CMK (cell line): ENCODE measurements at places on chromosomes 6 and 20.
A peak's percentile ranks its signal among the peaks of the same experiment; 100 is the strongest.

- DNase-seq, result no peak
Observed at GRCh38 chr20:11048739-11049138, 374.9 kb upstream of the JAG1 start.

DNA sequence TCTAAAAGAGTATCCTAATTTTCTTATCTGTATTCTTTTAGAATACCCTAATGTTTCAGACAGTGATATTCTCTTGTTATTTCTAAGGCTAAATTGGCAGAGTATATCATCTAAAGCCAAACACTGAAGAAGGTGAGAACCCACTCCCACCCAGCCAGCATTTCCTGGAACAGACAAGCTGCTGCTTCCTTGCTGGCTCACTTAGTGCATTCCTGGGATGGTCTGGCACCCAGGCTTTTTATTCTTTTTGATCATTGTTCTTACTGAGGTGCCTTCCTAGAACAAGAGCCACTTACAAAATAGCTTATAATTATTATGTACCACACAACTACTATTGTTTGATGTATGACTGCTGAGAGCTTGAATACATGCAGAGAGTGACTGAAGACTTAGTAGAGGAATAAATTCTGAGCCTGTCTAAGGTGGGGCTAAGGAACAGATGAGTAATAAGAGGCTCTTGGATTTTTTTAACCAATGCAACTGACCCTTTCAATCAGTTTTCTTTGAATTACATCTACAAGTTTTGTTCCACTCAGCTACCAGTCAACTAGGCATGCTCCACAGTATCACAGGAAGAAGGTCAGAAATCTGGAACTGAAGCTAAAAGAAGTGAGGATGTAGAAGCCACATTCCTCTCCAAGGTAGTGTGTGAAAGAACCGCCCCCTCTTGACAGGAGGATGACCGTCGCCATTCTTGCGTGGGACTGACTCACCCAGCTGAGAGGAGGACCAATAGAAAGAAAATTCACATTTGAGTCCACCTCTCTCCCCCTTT lies 30.1 kb downstream of the PRPH2 start:
- no peak for DNase-seq

DNA sequence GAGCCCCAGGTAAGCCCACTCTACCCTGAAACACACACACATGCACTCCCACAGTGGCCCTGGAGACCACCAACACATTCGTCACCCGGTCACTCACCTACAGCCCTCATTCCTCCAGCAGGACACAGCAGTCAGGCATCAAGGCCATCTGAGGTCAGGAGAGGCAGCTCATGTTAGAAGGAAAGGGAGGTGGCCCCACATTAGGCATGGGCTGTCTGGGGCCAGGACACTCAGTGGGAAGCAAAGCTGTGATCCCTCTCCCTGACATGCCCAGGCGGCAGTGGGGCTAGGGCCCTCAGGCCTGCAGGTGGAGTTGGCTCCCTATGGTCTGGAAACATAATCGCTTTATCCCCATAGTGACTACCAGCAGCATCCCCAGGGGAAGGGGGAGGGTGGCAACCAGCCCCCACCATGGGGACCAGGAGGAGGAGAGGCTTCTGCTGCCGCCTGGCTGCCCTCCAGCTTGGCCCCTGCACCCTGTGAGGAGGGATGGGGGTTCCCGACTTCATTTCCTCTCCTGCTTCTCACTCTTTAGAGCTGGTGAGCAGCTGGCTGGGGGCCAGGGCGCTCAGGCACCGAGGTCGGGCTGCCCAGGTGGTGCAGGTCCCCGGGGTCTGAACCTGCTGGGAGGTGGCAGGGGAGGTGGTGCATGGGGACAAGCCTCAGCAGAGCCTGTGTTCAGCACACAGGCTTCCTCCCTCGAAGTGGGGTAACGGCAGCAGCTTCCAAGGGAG lies 76.6 kb upstream of the CST7 start:
- DNase-seq, result no peak

GRCh38 chr20:9977629-9978028 lies 57.2 kb upstream of the ANKEF1 start:
- DNase-seq, result no peak

GRCh38 chr20:37808233-37809070 lies 94.5 kb upstream of the VSTM2L start:
- DNase-seq, result no peak

DNA sequence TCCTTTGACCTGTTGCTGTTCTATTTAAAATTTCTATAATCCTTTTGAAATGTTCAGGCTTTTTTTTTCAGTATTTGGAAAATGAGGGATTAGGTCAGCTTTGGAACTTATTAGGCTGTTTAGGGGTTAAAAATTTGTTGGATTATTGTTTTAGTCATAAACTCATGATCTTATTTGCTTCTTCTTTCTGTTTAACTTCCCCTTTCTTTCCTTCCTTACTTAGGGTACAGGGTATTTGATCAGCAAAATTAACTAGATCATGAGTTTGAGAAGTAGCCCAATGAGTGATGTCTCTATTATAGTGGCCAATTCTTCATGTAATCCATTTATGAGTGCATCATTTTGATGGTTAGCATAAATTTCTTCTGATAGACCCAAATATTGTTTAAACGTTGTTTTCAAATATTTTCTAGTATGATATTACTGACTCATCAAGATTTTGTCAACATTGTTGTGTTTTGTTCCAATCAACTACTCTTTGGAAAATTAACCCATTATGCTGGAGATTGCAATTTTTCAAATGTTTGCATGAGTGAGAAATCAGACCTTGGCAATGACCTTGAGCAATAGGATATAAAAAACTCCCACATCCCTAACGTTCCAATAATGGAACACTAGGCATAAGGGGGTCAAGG lies 94.4 kb downstream of the OTOR start:
- DNase-seq, result no peak

GRCh38 chr20:38136421-38137245 lies 28.4 kb downstream of the TGM2 start:
- DNase-seq, result no peak

GRCh38 chr6:50141100-50141499 lies 91.4 kb upstream of the DEFB112 start:
- DNase-seq, result no peak

GRCh38 chr6:5710516-5710915 lies 296.2 kb downstream of the NRN1 start:
- no peak for DNase-seq

- peak; percentile 15 for DNase-seq
Observed at GRCh38 chr6:24949020-24949569, 13.3 kb upstream of the RIPOR2 start.

- DNase-seq, result no peak
Observed at GRCh38 chr6:27296106-27296783, 15.8 kb downstream of the POM121L2 start.

- peak; percentile 12 for DNase-seq
Observed at GRCh38 chr6:120378582-120379220, 955.6 kb downstream of the TBC1D32 start.

DNA sequence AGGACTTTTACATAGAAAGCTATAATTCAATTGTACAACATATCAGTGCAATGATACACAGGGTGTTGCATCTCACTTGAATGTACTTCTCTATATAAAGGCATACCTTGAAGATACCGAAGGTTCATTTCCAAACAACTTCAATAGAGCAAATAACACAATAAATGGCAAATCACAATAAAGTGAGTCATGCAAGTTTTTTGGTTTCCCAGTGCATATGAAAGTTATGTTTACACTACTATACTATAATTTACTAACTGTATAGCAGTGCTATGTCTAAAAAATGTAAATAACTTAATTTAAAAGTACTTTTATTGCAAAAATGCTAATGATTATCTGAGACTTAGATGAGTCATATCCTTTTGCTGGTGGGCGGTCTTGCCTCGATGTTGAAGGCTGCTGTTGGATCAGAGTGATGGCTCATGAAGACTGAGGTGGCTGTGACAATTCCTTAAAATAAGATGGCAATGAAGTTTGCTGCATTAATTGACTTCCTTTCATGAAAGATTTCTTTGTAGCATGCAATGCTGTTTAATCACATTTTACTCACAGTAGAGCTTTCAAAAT lies 188.8 kb downstream of the TASP1 start:
- DNase-seq, result no peak

DNA sequence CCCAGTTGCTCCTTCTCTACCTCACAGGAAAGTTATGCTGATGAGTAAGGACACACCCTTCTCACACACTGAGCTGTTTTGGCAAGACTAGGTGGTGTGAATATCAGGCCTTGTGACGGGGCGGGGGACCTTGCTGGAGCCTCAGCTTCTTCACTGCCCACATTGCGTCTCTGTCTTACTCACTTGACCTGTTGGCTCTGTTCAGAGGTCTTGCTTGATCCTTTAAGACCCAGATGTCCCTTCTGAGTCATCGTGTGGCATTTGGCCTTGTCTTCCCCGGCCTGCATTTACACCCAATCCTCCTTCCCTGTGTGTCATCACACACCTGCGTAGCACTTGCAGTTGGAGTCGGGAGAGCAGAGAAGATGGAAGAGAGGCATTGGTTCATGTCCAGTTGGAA lies 8.3 kb upstream of the PRND start:
- DNase-seq, result no peak

GRCh38 chr20:45450097-45450818 lies 19.3 kb upstream of the WFDC2 start:
- peak; percentile 22 for DNase-seq

DNA sequence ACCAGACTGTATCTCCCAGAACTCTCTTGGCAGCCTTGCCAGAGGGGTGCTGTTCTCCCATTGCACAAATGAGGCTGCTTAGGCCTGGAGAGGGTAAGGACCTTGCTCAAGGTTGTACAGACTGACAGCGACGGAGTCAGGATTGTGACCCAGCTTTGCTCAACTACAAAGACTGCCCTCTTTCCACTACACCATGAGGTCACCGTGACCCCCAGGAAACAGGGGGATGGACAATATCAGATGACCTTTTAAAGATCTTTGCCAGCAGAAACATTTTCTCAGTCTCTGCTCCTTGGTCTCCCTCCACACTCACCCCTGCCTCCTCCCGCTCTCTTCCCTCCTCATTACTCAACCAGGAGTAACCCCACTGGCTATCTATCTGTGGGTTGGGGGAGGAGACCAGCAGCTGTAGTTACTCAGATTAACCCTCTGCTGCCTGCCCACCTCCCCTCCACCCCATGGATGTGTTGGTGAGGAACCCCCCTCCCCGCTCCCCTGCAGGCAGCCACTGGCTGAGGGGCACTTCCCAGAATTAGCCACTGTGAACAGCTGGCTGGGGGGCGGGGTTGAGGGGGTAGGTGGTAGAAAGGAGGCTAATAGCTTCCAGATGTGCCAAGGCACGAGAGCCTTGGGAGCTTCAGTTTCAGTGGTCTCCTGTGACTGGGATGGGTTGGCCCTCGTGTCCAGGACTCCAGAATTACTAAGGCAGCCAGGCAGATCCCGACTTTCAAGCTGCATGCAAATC lies 26.9 kb upstream of the MRPS18A start:
- peak; percentile 36 for DNase-seq

- DNase-seq, result no peak
Observed at GRCh38 chr6:95648636-95649035, 71.3 kb downstream of the MANEA start.

GRCh38 chr6:136717716-136717990 lies 74.6 kb downstream of the MAP3K5 start:
- no peak for DNase-seq

- no peak for DNase-seq
Observed at GRCh38 chr6:135397172-135397952, 100.2 kb downstream of the AHI1 start.

DNA sequence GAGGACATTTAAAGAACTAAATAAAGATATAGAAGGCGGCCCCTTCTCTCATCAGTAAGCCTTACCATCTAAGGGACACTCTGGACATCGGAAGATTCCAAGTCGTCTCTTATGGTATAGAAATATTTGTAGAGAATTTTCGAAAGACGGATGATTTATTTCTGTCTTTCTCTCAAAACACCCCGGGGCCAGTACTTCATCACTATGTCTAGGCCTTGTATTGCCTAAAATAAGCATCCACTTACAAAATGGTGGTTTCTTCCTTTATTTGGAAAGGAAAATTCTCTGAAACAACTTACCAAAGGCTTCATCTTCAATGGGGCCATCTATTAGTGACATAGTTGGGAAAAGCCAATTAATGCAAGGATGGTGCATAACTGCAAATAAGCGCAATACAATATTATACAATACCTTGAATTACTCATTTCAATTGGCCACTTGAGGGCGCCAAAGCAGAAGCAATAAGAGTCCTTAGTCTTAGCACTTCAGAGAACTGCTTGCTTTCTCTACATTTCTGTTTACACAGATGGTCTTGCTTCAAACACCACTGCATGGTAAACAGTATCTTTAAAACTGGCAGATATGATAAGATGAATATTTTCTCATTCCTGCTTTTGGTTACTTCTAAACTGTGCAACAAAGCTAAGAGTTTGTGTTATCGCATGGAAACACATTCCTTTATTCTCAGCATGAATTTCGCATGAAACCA lies 113.2 kb downstream of the VIP start:
- peak; percentile 3 for DNase-seq

DNA sequence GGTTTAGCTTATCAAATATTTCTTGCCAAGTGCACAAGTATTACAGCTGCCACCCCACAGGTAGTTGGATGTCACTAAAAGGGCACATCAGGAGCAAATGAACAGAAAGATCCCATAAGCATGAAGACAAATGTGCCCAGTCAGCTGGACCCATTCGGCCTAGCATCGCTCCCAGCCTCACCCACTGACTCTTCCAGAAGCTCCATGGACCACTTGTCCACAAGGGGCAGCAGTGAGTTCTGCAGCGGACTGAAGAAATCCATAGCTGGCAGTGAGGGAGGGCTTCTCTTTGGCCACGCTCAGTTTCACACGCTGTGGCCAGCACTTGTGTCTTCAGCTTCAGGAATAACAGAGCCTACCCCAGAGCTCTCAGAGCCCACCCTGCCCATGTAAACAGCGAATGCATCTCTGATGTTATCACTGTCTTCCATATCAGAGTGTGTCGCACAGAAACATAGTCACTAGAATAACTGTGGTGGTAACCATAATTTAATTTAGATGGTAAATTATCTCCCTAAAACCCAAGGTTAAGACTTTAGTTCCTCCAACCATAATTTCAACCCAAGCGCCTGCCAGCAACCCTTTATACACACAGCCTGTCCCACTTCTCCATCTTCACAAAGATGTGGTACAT lies 15.8 kb downstream of the CGA start:
- DNase-seq, result peak; percentile 53

DNA sequence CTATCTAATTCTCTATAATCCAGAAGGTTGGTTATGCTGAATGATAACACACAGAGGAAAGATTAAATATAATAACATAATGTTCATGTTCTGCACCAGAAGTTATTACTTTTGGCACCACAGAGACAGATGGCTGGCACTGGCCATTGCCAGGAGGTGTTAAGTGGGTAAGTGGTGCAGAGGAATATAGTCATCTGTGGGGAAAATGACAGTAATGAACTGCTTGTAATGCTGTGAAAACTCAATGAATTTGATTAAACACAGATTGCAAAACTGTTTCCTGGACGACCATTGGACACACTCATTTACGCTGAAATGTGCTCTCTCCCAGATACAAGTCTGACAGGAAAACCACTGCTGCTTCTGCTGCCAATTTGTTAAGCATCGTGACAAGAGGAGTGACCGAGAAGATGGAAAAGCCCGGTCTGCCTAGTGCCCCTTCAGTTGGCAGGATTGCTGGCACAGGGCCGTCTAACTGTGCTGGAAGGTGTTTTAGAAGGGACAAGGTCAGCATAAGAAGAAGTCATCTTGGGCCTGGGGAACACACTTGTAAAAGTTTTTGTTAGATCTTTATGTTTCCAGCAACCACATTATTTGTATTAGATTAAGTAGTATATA lies 567.4 kb downstream of the CBLN4 start:
- DNase-seq, result no peak

GRCh38 chr6:4185846-4186245 lies 50.5 kb upstream of the ECI2 start:
- DNase-seq, result no peak
